ENCODE measurements at places on chromosomes 7 and 10.

DNA sequence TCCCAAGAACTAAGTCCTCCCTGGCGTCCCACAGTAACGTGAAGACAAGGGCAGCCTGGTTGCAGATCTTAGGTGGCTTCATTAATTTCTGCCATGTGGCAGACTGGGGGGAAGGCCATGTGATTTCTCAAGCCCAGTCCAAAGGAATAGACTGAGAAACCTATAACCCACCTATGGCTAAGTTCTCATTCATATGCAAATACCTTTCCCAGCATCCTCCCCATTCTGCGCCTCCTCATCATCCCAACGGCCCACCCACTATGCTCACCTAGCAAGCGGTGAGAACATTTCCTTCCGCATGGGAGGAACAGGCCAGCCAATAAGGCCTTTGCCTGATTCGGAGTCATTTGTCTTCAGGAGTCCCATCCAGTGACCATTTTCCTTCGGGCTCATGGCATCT lies 8.2 kb upstream of the CLEC2L start:
- DNase-seq = no peak

DNA sequence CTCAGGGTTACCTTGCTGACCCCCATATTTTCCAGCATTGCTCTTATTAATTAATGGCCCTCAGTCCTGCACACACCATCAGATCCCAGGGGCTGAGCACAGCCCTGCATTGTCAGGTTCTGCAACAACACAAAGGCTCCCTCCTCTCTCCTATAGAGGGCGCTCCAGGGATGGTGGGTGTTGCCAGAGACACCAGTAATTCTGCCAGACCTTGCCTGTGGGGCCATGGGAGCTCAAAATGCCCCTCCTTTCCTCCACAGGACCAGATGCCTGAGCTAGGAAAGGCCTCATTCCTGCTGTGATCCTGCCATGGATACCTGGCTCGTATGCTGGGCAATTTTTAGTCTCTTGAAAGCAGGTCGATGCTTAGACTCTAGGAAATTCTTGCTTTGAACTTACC lies 42.8 kb upstream of the PRSS58 start:
- no peak for DNase-seq

DNA sequence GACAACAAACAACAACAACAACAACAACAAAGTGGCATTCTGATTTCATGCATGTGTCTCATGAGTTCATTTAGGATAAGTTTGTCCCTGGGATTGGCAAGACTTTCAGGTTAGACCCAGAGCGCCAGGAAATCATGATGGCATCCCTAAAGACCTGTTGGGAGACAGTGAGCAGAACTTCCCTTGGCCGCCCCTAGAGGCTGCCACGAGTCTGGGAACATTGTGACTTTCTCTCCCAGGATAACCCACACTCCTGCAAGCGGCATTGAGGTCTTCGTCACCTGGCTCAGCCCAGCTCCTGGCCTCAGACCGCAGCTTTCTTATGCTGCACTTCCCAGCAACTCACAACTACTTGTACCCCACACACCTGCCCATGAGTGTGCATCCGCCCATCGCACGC lies 80.5 kb upstream of the RNF32 start:
- no peak for DNase-seq

GRCh38 chr10:103665162-103665889 lies 171.8 kb downstream of the NEURL1 start:
- DNase-seq = no peak

GRCh38 chr10:15237351-15237750 lies 68.9 kb upstream of the NMT2 start:
- DNase-seq = peak; percentile 72

- no peak for DNase-seq
Measured at GRCh38 chr7:36724996-36725395, 702 bp upstream of the AOAH start.

DNA sequence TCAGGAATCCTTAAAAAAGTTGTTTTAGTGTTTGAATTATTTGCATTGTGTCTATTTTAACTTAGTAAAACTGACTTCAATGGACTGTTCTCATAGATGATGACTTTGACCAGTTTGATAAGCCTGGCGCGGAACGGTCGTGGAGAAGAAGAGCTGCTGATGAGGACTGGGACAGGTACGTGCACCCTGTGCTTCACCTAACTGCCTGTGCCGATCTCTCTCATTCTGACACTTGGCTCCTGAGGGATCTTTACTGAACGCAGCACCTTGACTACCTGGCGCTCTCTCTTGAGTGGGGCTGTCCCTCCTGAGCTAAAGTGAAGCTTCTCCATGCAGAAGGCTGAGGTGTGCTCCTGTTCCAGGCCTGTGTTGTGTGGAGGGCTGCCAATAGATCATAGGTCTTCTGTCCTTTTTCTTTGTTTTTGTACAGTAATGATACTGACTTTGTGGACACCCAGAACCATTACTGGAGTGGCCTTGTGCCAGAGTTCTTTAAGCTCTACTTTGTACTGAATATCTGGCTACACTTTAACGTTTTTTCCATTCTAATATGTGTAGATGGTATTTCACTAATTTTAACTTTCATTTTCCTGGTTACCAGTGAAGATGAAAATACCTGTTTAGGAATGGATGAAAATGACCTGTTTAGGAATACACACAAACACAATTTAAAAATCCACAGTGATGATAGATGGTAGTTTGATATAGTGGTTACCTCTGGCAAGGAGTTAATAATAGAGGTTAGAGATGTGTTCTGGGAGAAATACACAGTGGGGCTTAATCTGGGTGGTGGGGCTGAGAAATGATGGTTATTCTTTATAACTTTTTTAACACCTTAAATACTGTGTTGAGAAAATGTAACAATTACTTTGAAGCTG lies 20.9 kb downstream of the RBM33 start:
- no peak for DNase-seq

GRCh38 chr10:71522442-71523144 lies 125.9 kb downstream of the CDH23 start:
- DNase-seq = no peak

GRCh38 chr10:114258274-114258840 lies 19.3 kb downstream of the VWA2 start:
- no peak for DNase-seq

- DNase-seq = no peak
Measured at GRCh38 chr10:98321186-98321780, 53.3 kb upstream of the LOXL4 start.

- DNase-seq = no peak
Measured at GRCh38 chr10:100561005-100561404, 25.3 kb downstream of the HIF1AN start.

GRCh38 chr7:34156336-34156735 lies 251.0 kb downstream of the BMPER start:
- DNase-seq = peak; percentile 85

GRCh38 chr10:65365878-65366277 lies 1560.0 kb upstream of the LRRTM3 start:
- peak; percentile 7 for DNase-seq

- DNase-seq = peak; percentile 89
Measured at GRCh38 chr7:135980665-135981180, 3.6 kb upstream of the MTPN start.

DNA sequence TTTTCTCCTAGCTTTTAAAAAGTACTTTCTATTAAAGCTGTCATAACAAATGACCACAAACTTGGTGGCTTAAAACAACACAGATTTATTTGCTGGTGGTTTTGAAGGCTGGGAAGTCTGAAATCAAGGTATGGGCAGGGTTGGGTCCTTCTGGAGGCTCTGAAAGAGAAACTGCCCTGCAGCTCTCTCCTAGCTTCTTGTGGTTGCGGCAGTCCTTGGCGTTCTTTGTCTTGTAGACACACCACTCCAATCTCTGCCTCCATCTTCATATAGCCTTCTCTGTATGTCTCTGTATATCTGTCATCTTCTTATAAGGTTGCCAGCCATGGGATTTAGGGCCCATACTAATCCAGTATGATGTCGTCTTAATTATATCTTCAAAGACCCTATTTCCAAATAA lies 79.4 kb upstream of the PRR15 start:
- DNase-seq = no peak

DNA sequence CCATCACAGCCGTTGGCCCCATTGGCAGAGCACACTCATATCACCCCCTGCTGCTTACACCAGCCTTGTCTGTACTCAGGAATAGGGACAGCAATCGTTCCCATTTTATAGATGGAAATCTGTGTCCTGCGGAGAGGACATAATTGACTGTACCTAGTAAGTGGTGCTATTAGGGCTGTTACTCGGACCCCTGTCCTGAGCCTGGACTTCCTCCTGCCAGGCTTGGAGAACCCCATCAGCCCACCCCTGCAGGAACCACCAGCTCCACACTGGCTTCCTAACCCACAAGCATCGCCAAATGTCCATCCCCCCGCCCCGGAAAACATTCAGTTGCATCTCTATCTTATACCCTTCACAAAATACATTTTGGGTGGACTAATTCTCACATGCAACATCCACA lies 139.8 kb upstream of the RET start:
- no peak for DNase-seq

- DNase-seq = no peak
Measured at GRCh38 chr10:48894911-48895802, 44.5 kb downstream of the LRRC18 start.

- no peak for DNase-seq
Measured at GRCh38 chr10:131785121-131785460, 115.7 kb upstream of the PPP2R2D start.

DNA sequence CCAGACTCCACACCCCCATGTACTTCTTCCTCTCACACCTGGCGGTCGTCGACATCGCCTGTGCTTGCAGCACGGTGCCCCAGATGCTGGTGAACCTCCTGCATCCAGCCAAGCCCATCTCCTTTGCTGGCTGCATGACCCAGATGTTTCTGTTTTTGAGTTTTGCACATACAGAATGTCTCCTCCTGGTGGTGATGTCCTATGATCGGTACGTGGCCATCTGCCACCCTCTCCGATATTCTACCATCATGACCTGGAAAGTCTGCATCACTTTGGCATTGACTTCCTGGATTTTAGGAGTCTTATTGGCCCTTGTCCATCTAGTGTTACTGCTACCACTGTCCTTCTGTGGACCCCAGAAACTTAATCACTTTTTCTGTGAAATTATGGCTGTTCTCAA lies 4.8 kb downstream of the OR2A25 start:
- DNase-seq = no peak

- no peak for DNase-seq
Measured at GRCh38 chr10:125204400-125204799, 44.0 kb upstream of the CTBP2 start.

DNA sequence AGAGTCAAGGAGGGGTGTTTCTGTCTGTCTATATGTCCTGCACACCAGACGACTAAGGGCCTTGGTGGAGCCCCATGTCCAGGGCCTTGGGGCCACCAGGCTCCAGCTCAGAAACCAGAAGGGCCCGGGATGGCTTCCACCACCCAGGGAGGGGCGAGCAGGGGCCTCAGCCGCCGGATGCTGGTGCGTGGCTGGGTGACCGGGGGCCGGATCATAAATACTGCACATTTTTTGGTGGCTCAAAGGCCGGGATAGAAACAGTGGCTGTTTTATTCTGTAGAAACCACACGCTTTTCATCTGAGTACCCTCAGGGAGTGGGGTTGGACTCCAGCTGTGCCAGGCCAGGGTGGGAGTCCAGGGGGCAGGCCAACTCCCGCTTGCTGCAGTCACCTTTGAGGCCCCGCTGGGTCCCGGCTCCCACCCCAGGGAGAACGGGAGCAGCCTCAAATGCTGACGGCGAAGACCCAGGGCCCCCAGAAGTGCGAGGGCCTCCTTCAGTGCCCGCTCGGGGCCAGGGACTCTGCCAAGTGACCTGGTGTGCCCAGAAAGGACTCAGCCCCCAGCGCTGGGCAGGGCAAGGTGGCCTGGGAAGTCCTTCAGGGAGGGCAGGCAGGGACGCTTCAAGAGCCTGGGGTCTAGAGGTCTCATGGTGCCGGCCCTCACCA lies 28.2 kb downstream of the PDGFA start:
- no peak for DNase-seq

DNA sequence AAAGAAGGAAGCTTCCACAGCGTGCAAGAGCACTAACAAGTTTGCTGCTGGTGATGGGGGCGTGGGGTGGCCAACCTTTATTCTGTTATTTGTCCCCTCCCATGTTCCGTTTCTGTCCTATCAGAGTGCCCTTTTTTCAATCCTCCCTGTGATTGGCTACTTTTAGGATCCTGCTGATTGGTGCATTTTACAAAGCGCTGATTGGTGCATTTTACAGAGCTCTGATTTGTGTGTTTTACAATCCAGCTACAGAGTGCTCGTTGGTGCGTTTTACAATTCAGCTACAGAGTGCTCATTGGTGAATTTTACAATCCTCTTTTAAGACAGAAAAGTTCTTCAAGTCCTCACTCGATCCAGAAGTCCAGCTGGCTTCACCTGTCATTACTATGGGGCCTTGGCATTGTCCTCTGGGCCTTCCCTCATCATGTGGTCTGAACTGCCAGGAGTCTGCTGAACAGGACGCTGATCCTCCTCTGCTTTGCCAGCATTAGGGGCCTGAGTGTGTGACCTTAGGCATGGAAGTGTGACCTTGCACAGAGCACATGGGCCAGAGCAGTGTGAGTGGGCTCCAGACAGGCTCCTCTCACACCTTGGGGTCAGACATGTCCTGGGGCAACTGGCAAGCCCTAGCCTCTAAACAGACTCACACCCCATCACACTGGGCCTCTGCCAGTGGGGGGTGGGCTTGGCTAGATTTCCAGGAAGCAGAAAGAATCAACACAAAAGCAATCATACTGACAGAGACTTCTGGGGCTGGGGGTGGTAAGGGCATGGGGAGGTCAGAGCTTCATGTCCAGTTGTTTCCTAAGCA lies 167.4 kb downstream of the PTPN20 start:
- DNase-seq = no peak

- DNase-seq = no peak
Measured at GRCh38 chr10:5632446-5632845, 33.9 kb downstream of the ASB13 start.

DNA sequence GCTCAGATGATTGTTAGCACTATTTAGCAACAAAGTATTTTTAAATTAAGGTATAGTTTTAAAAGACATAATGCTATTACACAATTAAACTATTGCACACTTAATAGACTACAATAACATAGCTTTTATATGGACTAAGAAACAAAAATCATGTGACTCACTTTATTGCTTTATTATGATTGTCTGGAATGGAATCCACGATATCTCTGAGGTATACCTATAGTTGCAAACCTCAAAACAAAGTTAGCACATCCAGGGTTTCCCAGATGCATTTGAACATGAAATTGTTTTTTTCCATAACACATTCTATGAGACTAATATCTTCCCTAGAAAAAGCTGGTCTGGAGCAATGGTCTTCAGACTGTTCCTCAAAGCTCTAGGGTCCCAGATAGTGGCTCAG lies 18.3 kb upstream of the RPEL1 start:
- DNase-seq = peak; percentile 37

GRCh38 chr10:6218692-6219493 lies 16.2 kb downstream of the PFKFB3 start:
- DNase-seq = peak; percentile 96

DNA sequence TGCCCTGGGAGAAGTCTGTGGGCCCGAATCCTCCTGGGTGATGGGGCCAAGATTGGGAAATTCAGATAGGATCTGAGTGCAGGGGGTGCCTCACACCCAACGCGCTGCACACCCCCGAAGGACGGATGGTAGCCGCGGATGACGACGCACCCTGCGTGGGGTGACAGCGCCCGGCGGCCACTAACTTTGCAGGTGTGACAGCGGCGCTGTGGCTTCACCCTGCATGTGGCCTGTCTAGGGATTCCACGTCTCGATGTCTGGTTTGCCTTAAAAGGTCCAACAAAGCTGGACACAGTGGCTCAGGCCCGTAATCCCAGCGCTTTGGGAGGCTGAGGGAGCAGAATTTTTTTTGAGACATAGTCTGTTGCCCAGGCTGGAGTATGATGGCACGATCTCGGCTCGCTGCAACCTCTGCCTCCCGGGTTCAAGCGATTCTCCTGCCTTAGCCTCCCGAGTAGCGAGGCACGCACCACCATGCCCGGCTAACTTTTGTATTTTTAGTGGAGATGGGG lies 18.6 kb downstream of the ADAP1 start:
- no peak for DNase-seq

Data from fibroblast of skin of right biceps (primary cell).